ENCODE measurements at places on chromosomes 7 and 10.

DNA sequence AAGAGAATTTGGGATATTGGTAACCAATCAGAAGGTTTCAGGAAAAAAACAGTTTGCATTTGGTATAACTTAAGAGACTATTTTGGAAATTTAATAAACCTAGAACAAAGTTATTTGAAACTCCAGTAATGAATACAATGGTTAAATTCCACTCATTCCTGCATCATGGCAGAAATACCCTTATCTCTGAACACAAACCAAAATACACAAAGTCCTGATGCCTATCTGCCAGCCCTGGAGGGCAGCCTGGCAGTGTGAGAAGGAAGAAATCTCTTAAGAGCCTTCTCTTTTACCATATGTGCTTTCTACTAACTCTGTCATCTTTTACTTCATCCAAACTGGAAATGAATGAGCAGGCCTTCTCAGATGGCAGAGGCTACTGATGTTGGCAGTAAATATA lies 147.1 kb upstream of the LYZL1 start:
- DNase-seq = no peak

- no peak for DNase-seq
These were observed 103.8 kb downstream of the TCF7L2 start for GRCh38 chr10:113053881-113054280.

DNA sequence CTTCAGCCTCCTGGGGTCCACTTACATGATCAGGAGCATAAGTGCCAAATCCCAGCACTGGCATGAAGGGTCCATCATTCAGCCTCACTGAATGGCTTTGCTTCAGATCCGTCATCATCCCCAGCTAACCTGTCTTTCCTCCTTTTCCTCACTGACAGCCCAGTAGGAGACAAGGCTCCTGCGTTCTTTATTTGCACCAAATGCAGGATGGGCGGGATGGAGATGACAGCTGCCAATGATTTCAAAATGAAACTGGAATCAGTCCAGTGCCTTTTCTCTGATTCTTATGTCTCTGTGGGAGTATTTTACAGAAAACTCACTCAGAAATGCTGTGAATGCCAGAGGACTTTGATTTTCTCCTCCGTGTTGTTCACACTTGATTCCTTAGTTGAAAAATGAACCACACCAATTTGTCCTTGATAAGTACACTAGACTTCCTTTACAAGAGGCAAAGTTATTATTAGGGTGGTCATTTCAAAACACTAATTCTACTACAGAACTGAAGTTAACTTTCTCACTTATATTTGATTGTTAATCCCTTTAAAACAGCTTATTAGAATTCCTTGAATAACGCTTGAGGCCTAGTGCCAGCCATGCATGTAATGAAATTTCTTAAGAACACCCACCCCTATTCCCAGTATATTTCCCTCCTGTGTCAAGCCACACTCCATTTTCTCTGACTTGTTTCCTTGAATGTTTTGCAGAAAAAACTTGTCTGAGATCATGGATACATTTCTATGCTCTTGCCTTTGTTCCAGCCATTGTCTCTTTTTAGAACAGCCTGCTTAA lies at the start of gene AKR1C8:
AKR1C8 (minus strand) TSS at position 164 of the 789 bp plus-strand sequence; CDS start at position 118, 46 bp downstream.
- no peak for DNase-seq

GRCh38 chr7:18829858-18830285 lies 287.6 kb downstream of the TWIST1 start:
- DNase-seq = no peak

DNA sequence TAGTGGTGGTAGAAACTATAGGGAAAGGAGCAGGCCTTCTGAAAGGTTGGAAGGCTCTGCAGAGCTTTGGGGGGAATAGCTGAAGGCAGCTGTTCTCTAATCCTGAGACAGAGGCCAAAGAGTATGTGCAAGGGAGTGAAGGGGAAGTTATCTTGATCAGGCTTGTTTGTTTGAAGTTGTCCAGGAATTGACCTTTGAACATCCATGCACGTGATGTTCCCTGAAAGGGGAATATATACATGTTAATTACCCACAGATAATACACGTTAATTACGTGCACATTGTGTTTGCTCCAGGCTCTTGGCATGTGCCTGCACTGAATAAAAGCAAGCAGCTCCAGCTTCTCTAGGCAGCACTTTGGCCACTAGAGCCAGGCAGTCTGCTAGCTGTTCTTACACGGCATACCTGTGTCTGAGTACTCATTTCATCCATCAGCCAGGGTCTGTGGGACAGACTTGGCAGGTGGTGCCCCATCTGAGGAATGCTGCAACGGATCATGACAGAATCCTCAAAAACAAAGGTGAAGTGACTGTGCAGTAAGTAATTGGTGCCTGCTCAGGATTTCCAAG lies 18.0 kb upstream of the STARD3NL start:
- no peak for DNase-seq

DNA sequence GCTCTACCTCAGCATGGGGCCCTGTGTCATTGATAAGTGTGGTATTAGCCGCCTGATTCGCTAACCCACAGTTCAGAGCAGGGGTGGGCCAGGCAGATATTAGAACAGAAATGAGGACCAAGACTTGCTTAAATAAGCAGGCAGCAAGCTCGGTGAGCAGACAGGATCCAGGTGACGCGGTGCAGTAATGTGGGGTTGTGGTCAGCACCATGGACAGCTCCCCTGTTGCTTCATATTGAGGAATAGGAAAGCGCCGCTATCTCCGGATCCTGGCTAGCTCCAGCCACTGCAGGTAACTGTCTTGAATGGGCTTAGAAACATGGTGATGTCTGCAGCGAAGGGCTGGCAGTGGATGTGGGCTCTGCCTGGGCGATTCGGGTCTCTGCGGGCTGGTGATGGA lies 51.3 kb upstream of the GPR26 start:
- peak; percentile 2 for DNase-seq

- no peak for DNase-seq
These were observed 65.1 kb downstream of the CALML3 start for GRCh38 chr10:5589661-5590511.

GRCh38 chr10:58887474-58887873 lies 289.0 kb upstream of the PHYHIPL start:
- DNase-seq = no peak

- DNase-seq = peak; percentile 12
These were observed 61.1 kb downstream of the GNAT3 start for GRCh38 chr7:80450621-80451308.

GRCh38 chr7:36349626-36350025 lies 40.0 kb upstream of the ANLN start:
- no peak for DNase-seq
